Keratinocyte (primary cell): ENCODE measurements at places on chromosomes 6 and 20. TPM values are rescaled to one million over a fixed set of nuclear protein-coding genes. Genes with fewer than 3 reads are reported as not detected.
A peak's percentile ranks its signal among the peaks of the same experiment; 100 is the strongest.

Gene MAD2L1BP
- 34.2 to 48.1 TPM (median 46.5 TPM) in 3 replicates for polyA plus RNA-seq

Gene ALDH5A1
- polyA plus RNA-seq = 0.20 to 0.45 TPM (median 0.36 TPM) in 3 replicates

Gene ZCCHC3
- 4.9 to 6.8 TPM (median 5.7 TPM) in 3 replicates for polyA plus RNA-seq

Gene ACOT8
- 23.9 to 41.5 TPM (median 24.3 TPM) in 3 replicates for polyA plus RNA-seq

Gene CLIC5
- 0.09 TPM in 2 of 3 replicates, not detected in the other for polyA plus RNA-seq

DNA sequence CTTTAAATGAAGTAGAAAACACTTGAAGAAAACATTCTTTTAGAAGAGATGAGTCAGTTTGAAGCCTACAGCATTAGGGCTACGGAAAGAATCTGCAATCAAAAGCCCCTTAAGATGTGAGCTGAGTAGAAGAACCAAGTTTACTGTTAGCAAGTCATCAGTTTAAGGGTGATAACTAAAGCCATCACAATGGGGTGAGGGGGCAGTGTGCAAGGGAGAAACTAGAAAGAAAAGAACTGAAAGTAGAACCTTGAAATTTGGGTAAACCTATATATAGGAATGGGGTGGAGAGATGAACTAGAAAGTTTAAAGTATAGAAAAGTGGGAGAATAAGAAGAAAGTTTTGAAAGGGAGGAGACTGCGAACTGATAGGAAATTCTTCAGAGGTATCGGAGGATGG is 212.9 kb downstream of the COL19A1 start:
- no peak for DNase-seq

- DNase-seq = no peak
Measured at GRCh38 chr20:45051204-45052060, 49.5 kb downstream of the KCNS1 start.

GRCh38 chr6:125988280-125988679 is 1.9 kb downstream of the TRMT11 start:
- no peak for DNase-seq

DNA sequence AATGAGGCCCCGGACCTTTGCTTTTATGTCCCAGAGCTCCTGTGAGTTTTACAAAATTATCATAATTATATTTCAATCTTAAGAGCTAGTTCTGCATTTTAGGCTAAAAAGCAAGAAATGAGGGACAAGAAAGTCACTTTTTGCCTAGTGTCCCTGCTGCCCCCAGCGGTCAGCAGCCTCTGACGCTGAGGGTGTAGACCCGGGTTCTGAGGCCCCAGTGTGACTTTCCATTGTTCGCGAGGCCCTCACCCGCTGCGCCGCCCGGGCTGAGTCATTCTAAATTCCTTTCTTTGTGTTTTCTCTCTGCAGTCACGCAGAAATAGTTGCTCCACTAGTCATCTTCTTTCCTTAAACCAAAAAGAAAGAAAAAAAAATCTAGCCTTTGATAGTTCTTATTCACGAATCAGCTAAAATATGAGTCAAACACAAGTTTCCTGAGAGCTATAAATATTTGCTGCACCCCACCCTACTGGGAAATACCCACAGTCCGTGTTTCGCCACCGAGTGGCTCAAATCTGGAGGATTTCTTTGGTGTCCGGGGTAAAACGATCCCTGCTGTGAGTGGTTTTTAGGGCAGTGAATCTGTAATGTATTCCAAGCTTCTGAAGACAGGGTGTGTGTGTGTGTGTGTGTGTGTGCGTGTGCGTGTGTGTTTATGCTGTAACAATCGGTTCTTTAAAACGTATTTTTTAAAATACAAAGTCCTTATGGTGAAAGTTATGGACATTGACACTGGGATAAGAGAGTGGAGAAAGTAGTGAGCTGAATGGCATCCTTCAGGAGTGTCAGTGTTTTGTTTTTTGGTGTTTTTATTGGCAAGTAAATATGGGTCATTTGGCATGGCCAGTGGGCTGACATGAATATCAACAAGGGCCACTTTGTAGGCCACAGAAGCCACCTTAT is 59.7 kb upstream of the EEF1A1 start:
- DNase-seq = peak; percentile 78

DNA sequence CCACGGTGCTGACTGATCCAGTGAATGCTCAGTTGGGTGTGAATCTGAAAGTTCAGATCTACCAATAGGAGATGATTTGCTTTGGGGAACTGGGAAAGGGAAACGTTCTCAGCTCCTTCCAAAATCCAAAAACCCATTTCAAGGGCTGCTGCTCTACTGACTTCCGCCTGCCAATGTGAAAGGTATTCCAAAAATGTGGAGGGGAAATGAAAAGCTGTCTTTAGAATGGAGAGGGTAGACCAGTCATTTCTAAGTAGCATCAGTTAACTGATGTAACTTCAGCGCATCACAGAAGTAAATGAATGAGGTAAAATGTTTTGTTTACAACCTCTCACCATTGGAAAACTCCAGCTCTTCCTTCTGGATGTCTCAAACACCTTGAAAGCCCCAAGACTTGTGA is 19.6 kb upstream of the EYA2 start:
- DNase-seq = no peak

DNA sequence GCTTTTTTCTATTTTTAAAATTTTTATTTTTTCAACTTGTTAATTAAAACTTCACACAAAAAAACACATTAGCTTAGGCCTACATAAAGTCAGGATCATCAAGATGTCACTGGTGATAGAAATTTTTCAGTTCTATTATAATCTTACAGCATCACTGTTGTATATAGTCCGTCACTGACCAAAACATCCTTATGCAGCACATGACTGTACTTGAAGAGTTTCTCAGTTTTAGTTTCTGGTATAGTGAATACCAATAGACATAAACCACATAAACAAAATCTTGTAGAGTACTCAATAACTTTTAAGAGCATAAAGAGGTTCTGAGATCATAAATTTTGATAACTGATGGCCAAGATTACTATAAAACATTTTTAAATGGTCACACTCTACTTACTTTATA is 71.8 kb downstream of the ASCC3 start:
- no peak for DNase-seq

DNA sequence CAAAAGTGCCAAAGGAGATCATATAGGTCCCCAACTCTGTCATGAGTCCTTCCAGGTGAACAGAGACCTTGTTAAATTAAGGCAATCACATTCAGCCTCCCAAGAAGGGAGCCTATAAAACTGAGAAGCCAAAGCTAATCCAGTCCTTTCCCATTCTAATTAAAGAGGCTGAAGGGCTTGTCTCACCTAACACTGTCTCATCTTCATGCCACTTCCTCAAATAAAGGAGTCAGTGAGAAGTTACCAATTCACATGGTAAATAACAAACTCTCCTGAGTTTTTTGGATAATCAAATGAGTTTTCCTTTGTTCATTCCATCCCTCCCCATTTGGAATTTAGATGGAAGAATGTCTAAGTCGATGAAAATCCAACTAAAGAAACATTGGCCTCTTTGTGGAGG is 242.8 kb downstream of the UST start:
- DNase-seq = no peak
